AG09309 (cell line): ENCODE measurements at places on chromosomes 4 and X.

DNA sequence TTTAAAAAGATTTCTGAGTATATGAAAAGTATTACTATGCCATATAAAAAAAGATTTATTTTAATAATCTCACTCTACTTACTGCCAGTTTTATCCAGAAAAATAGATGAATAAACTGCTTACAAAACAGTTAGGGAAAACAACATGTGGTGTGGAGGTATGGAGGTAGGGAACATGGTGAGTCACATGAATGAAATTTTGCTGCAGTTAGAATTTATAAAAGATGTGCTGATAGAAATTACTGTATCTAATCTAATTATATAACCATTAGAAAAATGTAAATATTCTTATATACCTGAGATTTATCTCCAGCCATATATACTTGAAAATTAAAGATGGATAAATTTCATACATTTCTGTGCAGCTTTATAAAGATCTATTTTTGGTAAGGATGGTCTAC lies 184.0 kb upstream of the ANK2 start:
- DNase-seq: no peak

DNA sequence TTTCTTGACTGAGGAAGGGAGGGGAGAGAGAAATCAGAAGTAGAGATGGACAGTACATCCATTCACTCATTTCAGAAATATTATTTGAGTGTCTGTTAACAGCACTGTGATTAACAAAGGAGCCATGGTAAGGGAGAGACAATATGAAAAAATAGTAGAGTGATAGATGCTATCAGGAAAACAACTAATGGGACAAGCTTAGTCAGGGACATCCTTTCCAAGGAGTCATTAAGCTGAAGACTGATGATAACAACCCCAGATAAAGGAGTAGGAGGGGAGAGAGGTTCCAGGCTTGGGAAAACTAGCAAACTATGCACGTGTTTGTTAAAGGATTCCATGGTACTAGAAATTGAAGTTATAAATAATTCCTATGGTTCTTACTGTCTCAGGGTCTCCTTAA lies 122.2 kb downstream of the CBR4 start:
- DNase-seq: no peak

DNA sequence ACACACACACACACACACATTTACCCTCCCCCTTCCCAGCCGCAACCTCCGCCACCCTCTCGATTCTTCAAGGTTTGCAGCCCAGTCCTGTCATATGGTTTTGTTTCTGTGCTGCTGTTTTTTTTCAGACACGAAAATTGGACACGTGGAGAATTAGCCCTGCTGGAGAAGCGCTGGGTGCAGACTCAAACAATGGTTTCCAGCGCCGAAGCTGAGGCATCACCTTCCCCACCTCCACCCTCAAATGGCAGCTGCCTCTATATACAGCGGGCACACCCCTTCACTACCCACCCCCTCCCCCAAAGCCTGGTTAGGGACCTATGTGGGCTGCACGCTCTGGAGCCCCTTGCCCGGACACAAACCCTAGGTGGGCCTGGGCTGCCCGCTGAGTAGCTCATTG lies 87.9 kb downstream of the BCOR start:
- DNase-seq: no peak

- DNase-seq: no peak
These were observed 53.1 kb downstream of the FUNDC1 start for GRCh38 chrX:44489515-44489914.

- DNase-seq: no peak
These were observed 53.5 kb downstream of the PLAC1 start for GRCh38 chrX:134604701-134605311.

DNA sequence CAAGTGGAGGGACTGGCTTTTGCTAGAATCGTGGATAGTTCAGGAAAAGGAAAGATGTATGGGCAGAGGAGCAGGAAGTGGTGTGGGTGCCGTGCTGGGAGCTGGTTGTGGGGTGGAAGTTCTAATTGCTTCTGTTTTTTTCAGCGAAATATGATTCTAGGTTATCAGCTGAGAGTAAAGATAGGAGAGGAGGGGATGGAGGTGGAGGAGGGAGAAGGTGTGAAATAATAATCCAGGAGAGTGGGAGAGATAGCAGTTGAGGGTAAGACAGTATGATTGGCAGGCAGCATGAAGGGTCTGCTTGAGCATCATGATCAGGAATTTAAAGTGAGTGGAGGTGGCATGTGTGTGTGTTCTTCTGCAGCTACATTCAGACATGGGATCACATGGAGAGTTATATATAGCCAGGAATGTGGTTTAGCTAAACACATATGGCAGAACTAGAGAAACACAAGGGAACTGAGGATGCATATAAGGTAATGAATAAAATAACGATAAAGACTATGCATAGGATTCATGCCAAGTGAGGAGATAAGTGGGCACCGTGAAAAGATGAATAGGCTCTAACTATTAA lies 133.7 kb downstream of the ANK2 start:
- DNase-seq: no peak
